ENCODE measurements at places on chromosomes 2 and 18.

- no peak for DNase-seq
Observed at GRCh38 chr2:160842286-160842685, 317.9 kb upstream of the TANK start.

DNA sequence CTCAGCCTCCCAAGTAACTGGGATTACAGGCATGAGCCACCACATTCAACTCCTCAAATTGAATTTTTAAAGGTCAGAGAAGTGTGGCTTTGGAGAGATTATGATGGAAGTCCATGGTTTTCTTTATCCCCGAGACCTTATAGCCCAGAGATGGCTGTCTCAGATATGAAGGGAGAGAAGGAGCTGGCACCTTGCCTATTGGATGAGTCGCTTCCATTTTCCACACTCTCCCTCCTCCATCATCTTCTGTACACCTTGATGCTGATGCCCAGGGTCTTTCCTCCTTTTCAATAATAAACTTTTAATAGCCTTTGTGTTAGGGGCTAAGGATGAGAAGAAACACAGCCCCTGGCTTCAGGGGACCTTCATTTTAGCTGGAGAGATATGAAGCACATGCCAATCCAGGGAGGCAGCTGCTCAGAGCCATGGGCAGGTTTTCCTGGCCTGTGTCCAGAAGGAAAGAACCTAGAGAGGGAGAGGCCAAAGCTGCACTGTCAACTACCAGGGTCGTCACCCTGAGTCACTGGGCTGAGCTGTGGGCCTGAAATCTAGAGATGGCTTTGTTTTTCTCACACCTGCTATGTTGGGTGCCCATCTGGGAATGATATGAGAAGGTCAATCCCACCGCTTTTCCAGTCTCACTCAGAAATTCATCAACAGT, 146.0 kb upstream of the SERTAD2 start:
- DNase-seq: no peak

DNA sequence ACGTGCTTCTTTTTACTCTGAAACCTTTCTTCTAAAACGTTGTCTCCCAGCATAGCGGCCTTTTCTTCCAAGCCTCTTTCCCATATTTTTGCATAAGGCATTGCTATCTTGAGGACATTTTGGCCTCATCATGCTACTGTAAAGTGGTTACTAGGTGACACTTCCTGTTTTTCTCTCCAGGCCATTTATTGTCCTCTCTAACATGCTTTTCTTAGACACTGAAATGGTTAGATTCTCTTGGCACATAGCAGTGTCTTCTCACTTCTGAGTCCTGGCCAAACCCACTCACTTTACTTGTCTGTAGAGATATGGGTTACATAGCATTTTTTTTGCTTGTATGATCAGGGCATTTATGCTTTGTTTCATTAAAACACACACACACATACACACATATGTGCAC, 50.1 kb upstream of the KCNH7 start:
- no peak for DNase-seq

DNA sequence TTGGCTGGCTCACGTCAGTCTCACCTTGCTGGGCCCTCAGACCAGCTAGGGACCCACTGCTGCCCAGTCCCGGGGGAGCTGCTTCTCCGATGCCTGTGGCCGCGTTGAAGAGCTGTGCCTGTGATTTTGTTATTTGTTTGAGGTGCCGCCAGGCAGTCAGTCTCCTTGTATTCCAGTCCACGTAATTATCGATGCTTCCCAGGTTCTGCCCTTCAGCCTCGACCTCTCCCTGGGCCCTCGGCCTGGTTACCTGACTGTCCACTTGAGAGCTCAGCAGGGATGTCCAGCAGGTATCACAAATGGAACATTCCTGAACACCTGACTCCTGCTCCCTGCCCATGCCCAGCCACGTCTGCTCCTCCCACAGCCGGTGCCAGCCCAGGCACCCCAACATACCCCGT, 195.9 kb upstream of the HS6ST1 start:
- no peak for DNase-seq

DNA sequence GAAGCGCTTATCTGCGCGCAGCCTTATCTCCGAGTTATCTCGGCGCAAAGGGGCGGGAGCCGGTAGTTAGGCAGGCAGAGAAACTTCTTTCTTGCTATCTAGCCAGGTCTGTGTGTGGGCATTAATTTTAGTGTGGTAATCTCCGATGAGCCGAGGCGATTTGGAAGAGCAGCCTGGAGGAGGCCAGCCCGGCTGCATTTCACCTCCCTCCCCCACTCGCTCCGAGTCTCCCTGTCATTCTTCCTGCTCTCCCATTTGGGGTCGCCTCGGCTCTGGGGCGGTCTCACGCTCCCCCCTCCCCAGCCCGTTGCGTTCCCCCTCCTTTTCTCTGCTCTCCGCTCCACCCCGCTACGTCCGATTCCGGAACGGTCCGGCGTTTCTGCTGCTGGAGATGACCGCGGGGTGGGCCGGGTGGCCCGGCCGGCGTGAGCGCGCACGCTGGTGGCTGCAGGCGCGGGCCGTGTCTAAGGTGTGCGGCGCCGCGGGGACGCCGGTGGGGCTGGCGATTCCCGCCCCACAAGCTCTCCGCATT, 566 bp downstream of the GATA6 start:
- DNase-seq: no peak

DNA sequence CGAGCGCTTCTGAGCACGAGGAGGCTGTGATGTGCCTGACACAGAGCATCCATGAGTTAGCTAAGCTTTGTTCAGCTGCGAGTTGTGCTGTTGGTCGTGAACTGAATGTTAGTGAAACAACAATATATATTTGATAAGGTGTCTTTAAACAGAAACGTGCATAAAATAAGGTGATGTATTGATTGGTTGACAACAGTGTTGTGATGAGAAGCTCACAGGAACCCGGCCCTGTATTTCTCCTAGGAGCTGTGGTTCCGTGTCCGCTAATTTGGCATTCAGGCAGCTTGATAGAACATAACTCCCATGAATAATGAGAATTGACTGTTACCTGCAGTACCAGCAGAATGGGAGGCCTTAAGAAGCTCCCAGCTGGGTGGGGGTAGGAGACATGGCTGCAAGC, 146.4 kb upstream of the MYCN start:
- no peak for DNase-seq

All from stimulated activated naive CD8-positive, alpha-beta T cell treated with anti-CD3 and anti-CD28 coated beads, Interleukin-15, amount 100 ng/mL, for 72 hours (primary cell).